ENCODE measurements at places on chromosomes 6 and 20. TPM values are rescaled to one million over a fixed set of nuclear protein-coding genes. Genes with fewer than 3 reads are reported as not detected.

GRCh38 chr6:6760002-6760401, 171.5 kb downstream of the LY86 start:
- H3K27me3 ChIP-seq: no peaks in the 10 kb centered on the region
- H3K4me3 ChIP-seq: no peak overlapping the region
- H3K36me3 ChIP-seq: no peaks in the 10 kb centered on the region

GRCh38 chr6:120410586-120410985, 923.7 kb downstream of the TBC1D32 start:
- no peak for DNase-seq
- H3K4me3 ChIP-seq: no peak overlapping the region
- H3K27ac ChIP-seq: no peak overlapping the region
- H3K36me3 ChIP-seq: no peaks in the 10 kb centered on the region
- H3K4me1 ChIP-seq: no peaks in the 10 kb centered on the region

Gene HLA-G
- total RNA-seq: 0.22 TPM

- H3K4me1 ChIP-seq: peaks cover 57% of the 10 kb centered on the region
- no peak for DNase-seq
- H3K27me3 ChIP-seq: no peaks in the 10 kb centered on the region
- H3K4me3 ChIP-seq: peak overlapping the region; percentile 77
- H3K27ac ChIP-seq: peak overlapping the region; percentile 88
Measured at GRCh38 chr20:53660947-53661381, 67.3 kb upstream of the ZNF217 start.

- H3K27me3 ChIP-seq: peaks cover 9% of the 10 kb centered on the region
- no peak overlapping the region for H3K27ac ChIP-seq
- no peaks in the 10 kb centered on the region for H3K36me3 ChIP-seq
- H3K4me1 ChIP-seq: no peaks in the 10 kb centered on the region
- no peak overlapping the region for H3K4me3 ChIP-seq
Measured at GRCh38 chr20:61166324-61166723, 85.7 kb upstream of the CDH4 start.

DNA sequence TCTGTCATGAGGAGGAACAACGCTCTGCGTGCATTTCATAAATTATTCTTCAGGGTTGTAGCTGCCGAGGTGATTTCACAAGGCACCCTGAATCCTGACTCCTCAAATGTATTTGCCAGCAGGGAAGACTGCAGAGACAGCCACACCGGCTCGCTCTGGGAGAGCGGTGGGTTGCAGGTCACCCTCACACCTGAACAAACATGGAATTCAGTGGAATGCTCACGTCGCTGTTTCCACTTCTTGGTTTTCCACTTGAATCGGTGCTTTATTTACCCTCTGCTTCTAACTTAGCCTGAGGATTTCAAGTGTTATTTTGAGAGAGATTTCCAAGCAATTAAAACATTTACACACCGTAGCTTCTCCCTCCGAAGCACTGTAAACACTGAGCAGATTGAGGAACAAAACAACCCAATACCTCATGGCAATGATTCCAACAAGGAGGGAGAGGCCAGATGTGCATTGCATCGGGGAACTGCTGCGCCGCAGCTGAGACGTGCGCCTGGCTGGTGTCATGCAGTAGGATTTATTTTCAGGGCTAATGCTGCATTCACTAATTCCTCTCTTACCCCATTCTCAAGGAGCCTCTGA, 59.5 kb upstream of the GGTLC1 start:
- no peaks in the 10 kb centered on the region for H3K27me3 ChIP-seq
- H3K4me1 ChIP-seq: peaks cover 53% of the 10 kb centered on the region
- H3K4me3 ChIP-seq: no peak overlapping the region
- no peak for DNase-seq
- H3K36me3 ChIP-seq: no peaks in the 10 kb centered on the region

GRCh38 chr6:134235937-134236751, 81.8 kb downstream of the SGK1 start:
- peak overlapping the region; percentile 15 for H3K4me3 ChIP-seq
- peaks cover 57% of the 10 kb centered on the region for H3K4me1 ChIP-seq
- H3K27ac ChIP-seq: peak overlapping the region; percentile 95

Gene PSMF1
- 138 TPM for total RNA-seq

- DNase-seq: no peak
- no peaks in the 10 kb centered on the region for H3K36me3 ChIP-seq
Measured at GRCh38 chr6:140816681-140817080, 1316.0 kb upstream of the GJE1 start.

Gene VGLL2
- total RNA-seq: not detected

DNA sequence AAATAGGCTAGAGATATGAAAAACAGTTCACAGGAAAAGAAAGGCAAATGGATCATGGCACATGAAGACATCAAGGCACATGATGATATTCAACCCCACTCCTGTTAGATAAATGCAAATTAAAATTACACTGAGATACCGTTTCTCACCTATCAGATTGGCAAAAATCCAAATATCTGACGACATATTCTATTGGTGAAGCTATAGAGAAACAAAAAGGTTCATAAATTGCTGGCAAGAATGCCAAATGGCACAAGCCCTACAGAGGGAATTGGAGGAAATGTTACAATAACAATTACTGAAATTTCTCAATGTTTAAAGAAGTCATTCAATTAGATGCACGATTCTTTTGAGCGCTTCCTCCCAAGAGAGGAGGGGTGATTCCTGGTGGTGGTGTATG, 45.3 kb upstream of the DSN1 start:
- H3K27ac ChIP-seq: no peak overlapping the region
- DNase-seq: no peak
- no peaks in the 10 kb centered on the region for H3K36me3 ChIP-seq
- H3K4me3 ChIP-seq: no peak overlapping the region

- H3K27ac ChIP-seq: no peak overlapping the region
- peak; percentile 17 for DNase-seq
- H3K4me3 ChIP-seq: peak overlapping the region; percentile 40
- H3K4me1 ChIP-seq: peaks cover 7% of the 10 kb centered on the region
Measured at GRCh38 chr20:60087563-60088105, 129.4 kb downstream of the CDH26 start.

Gene FUT9
- not detected for total RNA-seq

DNA sequence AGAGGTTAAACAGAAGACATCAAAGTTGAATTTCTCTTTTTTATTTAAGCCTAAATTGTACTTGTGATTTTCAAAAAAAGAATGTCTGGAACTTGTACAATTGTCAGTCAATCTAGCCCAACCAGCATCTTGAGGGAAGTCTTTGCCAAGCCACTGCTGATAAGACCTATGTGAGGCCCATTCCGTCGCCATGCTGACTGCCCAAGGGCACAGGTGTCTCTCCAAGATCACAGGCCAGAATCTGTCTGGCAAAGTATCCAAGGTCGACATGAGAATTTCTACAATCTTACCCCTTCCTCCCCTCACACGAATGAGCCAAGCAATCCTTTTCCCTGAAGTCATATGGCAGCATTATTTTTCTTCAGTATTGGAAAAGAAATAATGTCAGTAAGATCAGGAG, 614.5 kb downstream of the CBLN4 start:
- H3K36me3 ChIP-seq: no peaks in the 10 kb centered on the region
- H3K27ac ChIP-seq: no peak overlapping the region
- no peaks in the 10 kb centered on the region for H3K27me3 ChIP-seq
- H3K4me3 ChIP-seq: no peak overlapping the region
- H3K4me1 ChIP-seq: no peaks in the 10 kb centered on the region
- no peak for DNase-seq

Gene EYA4
- not detected for total RNA-seq

- peaks cover 11% of the 10 kb centered on the region for H3K4me1 ChIP-seq
- H3K27ac ChIP-seq: no peak overlapping the region
- H3K27me3 ChIP-seq: no peaks in the 10 kb centered on the region
- peak; percentile 41 for DNase-seq
- H3K36me3 ChIP-seq: no peaks in the 10 kb centered on the region
Measured at GRCh38 chr6:142478117-142478516, 176.3 kb downstream of the ADGRG6 start.

DNA sequence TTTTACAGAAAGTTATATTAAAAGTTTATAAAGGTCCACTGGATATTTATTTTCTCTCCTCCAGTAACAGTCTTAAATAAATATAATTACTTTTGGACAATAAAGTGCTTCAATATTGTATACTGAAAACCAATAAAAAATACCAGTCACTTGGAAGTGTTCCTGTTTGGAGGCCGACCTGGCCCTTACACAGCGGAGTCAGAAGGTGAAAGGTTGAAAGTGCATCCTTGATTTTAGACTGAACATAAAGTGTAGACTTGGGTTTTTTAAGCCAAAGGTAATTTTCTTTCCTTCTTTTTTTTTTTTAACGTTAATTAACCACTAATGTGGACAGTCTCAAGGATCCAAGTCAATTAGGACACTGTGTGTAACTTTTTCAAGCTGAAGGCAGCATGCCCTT, 152.3 kb upstream of the TBX18 start:
- H3K36me3 ChIP-seq: no peaks in the 10 kb centered on the region
- no peak overlapping the region for H3K4me3 ChIP-seq
- H3K27ac ChIP-seq: no peak overlapping the region
- no peak for DNase-seq
- no peaks in the 10 kb centered on the region for H3K27me3 ChIP-seq

- peaks cover 15% of the 10 kb centered on the region for H3K27me3 ChIP-seq
- H3K4me1 ChIP-seq: no peaks in the 10 kb centered on the region
- H3K36me3 ChIP-seq: no peaks in the 10 kb centered on the region
- H3K27ac ChIP-seq: no peak overlapping the region
- no peak for DNase-seq
Measured at GRCh38 chr20:38266426-38266825, 5.9 kb upstream of the KIAA1755 start.

GRCh38 chr6:126724821-126725220, 384.9 kb downstream of the CENPW start:
- H3K36me3 ChIP-seq: no peaks in the 10 kb centered on the region
- H3K27ac ChIP-seq: no peak overlapping the region
- DNase-seq: no peak
- no peaks in the 10 kb centered on the region for H3K4me1 ChIP-seq

DNA sequence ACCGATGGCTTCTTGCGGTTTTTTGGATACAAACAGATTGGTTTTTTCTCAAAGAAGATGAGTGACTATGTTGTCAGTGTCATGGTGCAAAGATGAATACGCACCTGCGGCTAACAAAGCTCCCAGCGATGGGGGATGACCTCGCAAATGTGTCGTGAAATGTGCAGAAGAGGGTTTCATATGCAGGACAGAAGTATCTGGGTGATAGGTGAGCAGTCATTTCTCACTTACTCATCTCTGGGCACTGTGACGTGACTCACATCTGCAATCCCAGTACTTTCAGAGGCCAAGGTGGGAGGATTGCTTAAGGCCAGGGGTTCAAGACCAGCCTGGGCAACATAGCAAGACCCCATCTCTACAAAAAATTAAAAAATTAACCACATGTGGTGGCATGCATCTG, 216.3 kb downstream of the ERMARD start:
- H3K4me1 ChIP-seq: no peaks in the 10 kb centered on the region
- no peaks in the 10 kb centered on the region for H3K36me3 ChIP-seq
- H3K27ac ChIP-seq: no peak overlapping the region
- DNase-seq: no peak

DNA sequence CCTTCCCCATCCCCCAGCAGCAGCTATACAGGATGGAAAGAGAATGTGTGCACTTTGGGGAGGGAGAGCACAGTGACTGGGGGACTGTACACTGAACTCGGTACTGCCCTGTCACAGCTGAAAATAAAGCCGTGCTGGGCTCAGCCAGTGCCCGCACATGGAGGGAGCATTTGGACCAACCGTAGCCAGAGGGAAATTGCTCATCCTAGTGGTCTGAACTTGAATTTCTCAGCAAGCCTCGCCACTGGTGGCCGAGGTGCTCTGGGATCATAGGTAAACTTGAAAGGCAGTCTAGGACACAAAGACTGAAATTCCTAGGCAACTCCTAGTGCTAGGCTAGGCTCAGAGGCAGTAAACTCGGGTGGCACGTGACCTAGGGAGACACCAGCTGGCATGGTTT, 61.0 kb downstream of the DZANK1 start:
- peaks cover 17% of the 10 kb centered on the region for H3K36me3 ChIP-seq
- no peak overlapping the region for H3K27ac ChIP-seq
- DNase-seq: no peak
- no peak overlapping the region for H3K4me3 ChIP-seq
- H3K27me3 ChIP-seq: no peaks in the 10 kb centered on the region
- no peaks in the 10 kb centered on the region for H3K4me1 ChIP-seq

Gene PNLDC1
- total RNA-seq: not detected

- peak overlapping the region; percentile 80 for H3K4me3 ChIP-seq
- H3K27ac ChIP-seq: peak overlapping the region; percentile 75
- no peaks in the 10 kb centered on the region for H3K36me3 ChIP-seq
- peak; percentile 42 for DNase-seq
- H3K27me3 ChIP-seq: no peaks in the 10 kb centered on the region
- peaks cover 31% of the 10 kb centered on the region for H3K4me1 ChIP-seq
Measured at GRCh38 chr20:33667245-33667675, 517 bp downstream of the ACTL10 start.

- no peak for DNase-seq
- H3K36me3 ChIP-seq: peaks cover 3% of the 10 kb centered on the region
- no peak overlapping the region for H3K4me3 ChIP-seq
Measured at GRCh38 chr20:56445540-56445939, 22.9 kb upstream of the RTF2 start.

- no peak overlapping the region for H3K4me3 ChIP-seq
- H3K4me1 ChIP-seq: peaks cover 5% of the 10 kb centered on the region
- DNase-seq: no peak
- H3K27me3 ChIP-seq: peaks cover 12% of the 10 kb centered on the region
- no peak overlapping the region for H3K27ac ChIP-seq
Measured at GRCh38 chr6:137282254-137282653, 63.1 kb upstream of the IFNGR1 start.

GRCh38 chr20:63648895-63649589, 4.2 kb downstream of the STMN3 start:
- peaks cover 14% of the 10 kb centered on the region for H3K4me1 ChIP-seq
- no peaks in the 10 kb centered on the region for H3K36me3 ChIP-seq
- DNase-seq: no peak
- H3K27ac ChIP-seq: no peak overlapping the region
- no peak overlapping the region for H3K4me3 ChIP-seq
